ENCODE measurements at places on chromosomes 11 and 22.

GRCh38 chr11:57339328-57339727, 1.2 kb downstream of the P2RX3 start:
- DNase-seq, result no peak

GRCh38 chr11:61599968-61600710, 19.3 kb upstream of the SYT7 start:
- DNase-seq, result no peak

- DNase-seq, result no peak
Measured at GRCh38 chr22:45693835-45694234, 22.2 kb downstream of the ATXN10 start.

- no peak for DNase-seq
Measured at GRCh38 chr11:30406978-30407762, 84.3 kb downstream of the ARL14EP start.

- DNase-seq, result no peak
Measured at GRCh38 chr11:19565639-19566038, 147.0 kb upstream of the NAV2 start.

DNA sequence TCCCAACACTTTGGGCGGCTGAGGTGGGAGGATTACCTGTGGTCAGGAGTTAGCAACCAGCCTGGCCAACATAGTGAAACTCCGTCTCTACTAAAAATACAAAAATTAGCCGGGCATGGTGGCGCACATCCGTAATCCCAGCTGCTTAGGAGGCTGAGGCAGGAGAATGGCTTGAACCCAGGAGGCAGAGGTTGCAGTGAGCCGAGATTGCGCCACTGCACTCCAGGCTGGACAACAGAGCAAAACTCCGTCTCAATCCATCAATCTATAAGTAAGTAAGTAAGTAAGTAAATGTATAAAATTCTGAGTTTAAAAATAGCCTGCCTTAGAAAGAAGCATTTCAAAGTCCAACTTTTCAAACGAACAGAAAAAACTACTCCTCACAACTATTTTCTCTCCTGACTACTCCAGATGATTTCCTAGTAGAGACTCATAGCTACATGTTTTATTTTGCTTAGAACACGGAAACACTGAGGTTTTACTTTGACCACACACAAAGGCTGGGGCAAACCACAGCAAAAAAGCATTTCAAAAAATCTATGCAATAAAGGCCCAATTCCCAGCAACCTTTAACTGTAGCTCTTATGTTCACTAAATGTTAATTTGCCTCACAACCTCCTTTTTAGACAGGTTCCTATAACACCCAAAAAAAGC, 16.3 kb downstream of the SPTY2D1 start:
- DNase-seq, result no peak

DNA sequence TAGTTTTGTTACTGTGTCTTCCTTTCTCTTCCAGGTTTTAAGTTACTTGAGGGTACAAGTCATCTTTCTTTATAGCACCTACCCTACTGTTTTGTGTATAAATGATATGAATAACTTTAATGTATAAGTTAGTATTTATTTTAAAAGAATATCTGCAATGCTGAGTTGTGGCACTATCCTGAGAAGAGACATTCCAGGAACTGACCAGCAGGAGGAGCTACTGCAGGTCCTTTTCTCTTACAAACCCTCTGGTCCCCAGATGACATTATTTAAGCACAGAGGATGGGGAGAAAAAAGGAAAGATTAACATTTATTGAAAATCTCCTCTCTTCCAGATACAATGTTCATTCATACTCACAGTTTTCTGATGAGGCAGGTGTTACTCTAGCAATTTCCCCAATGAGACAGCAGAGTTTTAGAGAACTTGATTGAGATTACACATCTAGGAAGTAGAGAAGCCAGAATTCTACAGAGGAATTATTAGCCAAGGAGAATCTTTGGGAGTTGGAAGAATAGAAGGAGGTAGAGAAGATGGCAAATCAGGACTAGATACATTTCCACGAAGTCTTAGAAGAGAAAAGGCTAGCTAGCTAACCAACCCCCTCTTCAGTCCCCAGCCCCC, 541.2 kb upstream of the API5 start:
- no peak for DNase-seq

DNA sequence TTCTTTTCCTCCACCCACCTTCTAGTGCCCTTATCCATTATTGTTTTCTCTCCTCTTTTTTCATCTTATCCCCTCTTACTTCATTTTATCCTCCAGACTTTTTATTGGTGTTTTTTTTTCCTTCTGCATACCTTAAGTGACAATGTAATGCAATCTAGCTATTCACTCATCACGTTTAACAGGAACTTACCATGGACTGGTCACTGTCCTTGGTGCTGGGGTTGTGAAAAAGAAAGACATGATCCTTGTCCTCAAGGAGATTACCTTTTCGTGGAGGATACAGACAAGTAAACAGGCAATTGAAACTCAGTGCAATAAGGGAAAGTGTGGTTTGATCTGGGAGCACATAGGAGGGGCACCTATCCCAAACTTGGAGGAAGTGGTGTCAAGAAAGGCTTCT, 20.7 kb downstream of the SYT9 start:
- no peak for DNase-seq

DNA sequence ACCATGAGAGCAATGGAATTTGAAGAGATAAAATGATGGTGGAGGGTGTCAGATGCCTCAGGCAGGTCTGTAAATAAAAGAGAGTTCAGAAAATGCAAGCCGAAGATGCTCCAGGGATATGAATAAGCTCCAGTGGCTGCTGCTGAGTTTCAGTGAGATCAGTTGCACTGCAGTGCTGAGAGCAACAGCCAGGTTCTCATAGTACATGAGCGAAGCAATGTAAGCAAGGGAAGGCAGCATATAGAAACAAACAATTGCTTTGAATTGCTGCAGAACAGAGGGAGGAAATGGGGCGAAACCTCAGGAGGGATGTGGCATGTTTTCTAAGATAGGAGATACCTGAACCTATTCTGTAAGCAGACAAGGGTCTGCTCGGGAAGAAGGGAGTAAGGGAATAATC, 369.5 kb downstream of the AASDHPPT start:
- DNase-seq, result no peak

All from activated effector memory CD4-positive, alpha-beta T cell treated with Interleukin-2 at 50 U/mL for 16 hours (primary cell).